ENCODE measurements at places on chromosomes 1 and 21.

DNA sequence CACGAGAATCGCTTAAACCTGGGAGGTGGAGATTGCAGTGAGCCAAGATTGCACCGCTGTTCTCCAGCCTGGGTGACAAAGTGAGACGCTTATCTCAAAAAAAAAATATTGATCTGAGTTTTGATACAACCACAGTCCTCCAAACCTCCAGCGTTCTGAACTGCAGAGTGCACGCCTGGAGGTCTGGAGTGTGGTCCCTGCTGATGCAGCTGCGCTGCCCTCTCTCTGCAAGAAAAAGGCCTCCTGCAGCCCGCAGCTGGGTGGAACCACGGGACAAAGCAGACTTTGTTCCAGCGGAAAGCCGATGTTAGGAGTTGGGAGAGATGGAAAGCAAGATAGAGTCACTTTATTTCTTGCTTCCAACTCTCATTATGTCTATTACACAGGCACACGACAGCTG is 144.9 kb upstream of the SOD1 start:
- no peak for DNase-seq

- DNase-seq = peak; percentile 57
Measured at GRCh38 chr21:27536319-27536718, 569.4 kb upstream of the ADAMTS5 start.

DNA sequence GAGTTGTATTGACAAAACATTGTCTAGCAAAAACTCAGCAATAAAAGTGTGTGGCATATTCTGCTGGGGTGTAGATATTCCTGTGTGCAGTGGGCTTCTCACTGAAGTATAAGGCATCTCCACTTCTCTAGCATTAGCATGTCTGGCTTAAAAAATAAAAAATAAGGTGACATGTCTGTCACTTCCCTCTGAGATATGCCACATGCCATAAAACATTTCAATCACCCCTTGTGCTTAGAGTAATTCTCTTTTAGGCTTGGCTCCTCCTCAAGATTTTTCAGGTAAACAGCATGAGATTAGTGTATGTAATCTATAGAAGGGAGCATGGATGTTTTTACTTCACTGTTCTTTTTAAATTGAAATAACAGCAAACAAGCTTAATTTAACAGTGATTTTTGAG is 194.4 kb upstream of the SNX7 start:
- no peak for DNase-seq

DNA sequence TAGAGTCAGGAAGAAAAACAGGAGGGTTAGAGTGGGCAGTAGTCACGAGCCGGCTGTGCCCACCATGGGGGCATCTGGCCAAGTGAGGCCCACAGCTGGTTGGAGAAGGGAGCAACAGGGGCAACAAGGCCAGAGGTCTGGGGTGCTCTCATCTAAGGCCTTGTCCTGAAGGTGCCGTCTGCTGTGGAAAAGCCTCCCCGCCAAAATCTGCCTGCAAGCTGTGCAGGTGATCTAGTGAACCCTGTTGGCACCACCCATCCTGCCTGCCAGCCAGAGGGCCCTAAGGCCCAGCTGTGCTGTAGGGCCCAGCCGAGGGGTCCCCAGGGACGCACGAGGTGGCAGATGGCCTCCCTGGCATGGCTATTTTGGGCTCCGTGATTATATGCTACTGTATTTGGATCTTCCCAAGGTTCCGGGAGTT is 51.3 kb downstream of the LGR6 start:
- no peak for DNase-seq

DNA sequence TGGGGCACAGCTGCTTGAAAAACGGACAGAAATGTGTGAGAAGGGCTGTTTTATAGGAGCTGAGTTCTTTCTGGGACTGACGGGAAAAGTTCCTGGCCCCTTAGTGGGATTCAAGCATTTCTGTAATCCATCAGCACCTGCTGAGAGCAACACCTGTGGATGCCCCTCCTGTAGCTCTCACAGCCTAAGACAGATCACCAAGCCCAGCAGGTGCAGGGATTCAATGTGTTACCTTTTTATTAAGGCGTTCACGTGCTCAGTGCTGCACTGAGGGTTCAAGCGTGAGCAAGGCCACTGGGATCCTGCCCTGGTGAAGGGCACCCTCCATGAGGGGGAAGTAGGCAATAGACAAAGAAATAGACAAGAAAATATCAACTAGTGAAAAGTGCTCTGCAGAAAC is 14.9 kb downstream of the OLFML2B start:
- no peak for DNase-seq

DNA sequence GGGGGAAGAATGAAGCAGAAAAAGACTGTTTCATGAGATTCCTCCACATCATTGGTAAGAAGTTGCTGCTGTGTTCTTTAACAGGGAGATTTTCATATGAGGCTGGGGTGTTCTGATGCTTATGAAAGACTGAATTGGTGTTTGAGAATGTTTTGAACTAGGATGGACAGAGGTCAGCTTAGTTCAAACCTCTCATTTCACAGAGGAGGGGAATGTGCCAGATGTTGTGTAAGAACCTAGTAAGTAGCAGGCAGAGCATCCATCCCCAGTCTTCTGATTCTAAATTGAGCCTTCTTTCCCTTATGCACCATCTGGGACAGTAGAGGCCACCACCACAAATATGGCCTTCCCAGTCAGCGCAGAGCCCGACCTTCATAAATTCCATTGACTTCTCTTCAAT is 43.7 kb downstream of the SAMD13 start:
- peak; percentile 57 for DNase-seq

- peak; percentile 86 for DNase-seq
Measured at GRCh38 chr1:26826261-26827105, at the start of gene ZDHHC18. Gene ZDHHC18, plus strand, starts transcription at chr1:26826688. Its CDS starts 117 bp downstream, at chr1:26826805.

DNA sequence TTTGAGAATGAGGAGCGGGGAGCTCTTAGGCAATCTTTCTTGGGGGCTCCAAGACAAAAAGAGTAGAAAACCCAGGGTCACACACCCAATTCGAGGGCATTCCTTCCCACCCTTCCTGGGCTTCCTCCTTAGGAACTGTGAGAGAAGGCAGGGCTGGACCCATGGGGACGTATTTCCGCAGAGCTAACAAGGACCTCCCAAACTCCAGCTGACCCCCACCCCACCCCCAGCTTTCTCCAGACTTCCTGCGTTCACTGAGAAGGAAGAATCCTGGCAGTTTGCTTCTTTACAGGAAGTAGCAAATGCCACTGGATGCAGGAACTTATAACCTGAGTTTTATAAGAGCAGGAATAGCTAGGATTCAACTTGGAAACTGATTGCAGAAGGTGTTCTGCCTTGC is 2.7 kb upstream of the LHX9 start:
- no peak for DNase-seq

GRCh38 chr1:105636052-105636451 is 1420.4 kb upstream of the PRMT6 start:
- no peak for DNase-seq

DNA sequence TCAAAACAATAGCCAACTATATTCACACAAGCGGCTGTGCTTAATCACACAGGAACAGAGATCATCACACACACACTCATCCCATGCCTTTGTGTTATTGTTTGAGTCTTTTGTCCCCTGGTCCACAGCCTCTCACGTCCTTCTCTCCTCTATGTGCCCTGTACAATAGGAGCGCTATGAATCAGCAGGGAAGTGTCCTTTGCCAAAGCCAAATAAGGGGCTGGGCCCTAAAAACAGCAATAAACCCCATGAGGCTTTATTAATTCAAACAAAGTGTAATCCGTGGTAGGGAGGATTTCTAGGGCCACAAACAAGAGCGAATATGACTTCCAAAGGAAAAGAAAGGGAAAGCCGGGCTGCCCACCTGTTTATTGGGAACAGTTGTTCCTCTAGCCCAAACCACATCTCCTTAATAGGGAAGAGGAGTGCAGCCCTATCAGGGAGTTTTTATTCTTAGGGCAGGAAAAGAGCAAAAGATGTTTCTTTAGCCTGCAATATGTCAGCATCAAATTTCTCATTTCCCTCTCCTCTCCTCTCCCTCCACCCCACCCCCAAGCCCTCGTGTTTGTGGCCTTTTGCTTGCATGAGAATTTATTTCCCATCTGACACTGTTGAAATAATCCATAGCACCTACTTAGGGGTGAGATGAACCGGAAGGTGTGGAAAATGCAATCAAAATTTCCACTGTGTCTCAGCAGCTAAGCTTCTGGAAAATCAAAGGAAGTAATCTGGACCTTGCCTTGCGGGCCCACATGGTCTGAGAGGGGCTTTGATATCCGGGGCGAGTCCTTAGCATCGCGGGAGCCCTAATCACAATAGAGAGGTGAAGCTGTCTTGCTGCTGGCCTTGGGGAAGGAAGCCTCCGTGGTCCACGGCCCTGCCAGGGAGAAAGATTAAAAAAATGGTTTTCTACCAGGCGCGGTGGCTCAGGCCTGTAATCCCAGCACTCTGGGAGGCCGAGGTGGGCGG is 45.3 kb upstream of the ITPKB start:
- DNase-seq = no peak

DNA sequence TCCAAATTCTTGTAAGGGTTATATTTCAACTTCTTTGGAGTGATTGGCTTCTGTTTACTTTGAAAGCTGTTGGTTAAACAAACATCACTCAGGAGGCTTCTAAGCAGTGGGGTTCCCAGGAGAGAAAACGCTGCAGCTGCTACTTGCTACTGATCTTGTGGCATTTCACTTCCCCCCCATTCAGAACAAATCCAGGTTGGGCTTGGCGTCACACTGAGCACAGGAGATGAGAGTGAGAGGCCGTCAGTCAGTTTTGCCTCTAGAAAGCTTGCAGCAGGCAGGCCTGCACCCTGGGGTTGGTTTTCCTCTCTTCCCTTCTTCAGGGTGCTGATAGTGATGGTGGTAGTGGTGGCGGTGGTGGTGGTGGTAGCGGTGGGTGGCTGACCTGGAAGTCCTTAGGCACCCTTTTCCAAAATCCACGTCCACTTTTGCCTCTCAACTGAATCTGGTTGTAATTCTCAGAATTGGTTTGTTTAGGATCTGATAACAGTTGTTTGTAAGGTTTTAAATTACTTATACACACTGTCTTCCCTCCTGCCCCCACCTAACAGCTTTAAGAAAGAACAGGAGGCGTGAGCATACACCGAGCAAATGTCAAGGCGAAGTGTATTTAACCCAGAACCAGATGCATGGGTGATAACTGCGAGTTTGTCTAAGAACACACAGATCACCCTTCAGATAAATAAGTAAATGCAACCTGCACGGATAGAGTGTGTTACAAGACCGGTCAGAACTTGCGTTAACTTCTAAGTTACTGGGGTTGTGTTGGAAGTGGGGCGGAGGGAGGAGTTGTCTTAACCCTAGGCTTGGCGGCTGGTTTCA is 3.2 kb upstream of the PROX1 start:
- no peak for DNase-seq

DNA sequence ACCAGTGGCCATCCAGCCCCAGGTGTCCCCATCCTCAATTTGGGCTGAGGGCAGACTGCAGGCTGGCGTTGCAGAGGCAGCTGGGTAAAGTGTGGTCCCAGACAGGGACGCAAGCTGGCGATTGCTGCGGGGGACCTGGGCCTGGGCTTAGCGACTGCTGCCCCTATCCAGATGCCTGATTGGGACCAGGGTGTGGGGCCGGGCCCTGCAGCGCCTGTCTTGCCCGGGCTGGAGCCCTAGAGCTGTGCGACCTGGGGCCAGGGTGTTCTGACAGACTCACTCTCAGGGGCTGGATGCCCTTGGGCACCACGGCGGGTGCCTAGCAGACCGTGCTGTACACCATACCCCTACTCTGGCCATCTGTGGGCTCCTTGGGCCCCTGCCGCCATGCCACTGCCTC is 16.2 kb upstream of the FAAP20 start:
- DNase-seq = no peak

DNA sequence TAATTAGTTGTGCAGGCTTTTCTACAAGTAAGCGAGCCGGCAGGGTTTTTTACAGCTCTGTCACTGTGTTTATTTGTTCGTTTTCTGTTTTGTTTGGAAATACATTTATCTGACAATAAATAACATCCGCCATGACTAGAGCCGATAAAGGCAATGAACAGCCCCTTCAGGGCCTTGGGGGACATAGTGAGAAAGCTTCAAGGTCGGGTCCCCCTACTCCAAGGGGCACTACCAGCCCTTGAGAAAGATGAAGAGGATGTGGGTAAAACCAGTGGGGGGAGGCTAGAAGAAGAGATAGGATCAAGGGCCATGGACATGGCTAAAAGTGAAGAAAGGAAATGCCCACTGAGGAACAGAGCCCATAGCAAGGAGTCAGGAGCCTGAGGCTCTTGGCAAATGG is 38.5 kb upstream of the CTTNBP2NL start:
- DNase-seq = no peak

GRCh38 chr1:18942340-18942739 is 14.1 kb downstream of the IFFO2 start:
- no peak for DNase-seq

- peak; percentile 94 for DNase-seq
Measured at GRCh38 chr1:161196521-161197451, 2.1 kb downstream of the ADAMTS4 start.

- DNase-seq = no peak
Measured at GRCh38 chr1:15014516-15014915, 139.0 kb upstream of the TMEM51 start.

DNA sequence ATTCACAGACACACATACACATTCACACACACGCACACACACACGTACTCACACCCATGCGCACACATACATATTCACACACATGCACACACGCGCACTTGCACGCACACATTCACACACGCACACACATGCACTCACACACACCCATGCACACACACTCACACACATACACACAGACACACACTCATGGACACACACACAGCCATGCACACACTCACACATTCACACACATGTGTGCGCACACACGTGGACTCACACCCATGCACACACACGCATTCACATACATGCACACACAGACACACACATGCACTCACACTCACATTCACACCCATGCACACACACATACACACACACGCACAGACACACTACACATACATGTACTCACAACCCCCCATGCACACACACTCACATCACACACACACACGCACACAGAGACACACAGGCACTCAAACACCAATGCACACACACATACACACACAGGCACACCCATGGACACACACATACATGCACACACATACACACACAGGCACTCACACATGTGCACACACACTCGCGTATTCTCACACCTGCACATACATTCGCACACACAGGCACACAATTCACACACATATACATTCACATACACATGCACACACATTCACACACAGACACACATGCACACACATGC is 589.1 kb downstream of the PTPRU start:
- no peak for DNase-seq

DNA sequence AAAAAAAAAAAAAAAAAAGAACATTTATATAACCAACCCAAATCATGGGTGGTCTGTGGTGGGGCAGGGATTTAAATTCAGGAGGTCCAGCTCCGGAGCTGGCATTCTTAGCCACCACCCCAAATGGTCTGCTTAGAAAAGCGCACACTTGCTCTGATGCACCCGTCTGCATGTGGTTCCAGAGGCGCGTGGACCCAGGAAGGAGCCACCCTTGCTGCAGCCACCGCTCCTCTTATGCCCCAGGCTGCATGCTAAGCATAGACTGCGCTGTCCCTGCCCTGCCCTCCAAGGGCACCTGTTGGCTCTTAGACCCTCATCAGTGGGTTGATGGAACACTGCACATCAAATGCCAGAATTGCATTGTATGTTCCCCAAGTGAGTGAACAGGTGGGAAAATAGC is 41.4 kb downstream of the ATP5PO start:
- DNase-seq = no peak

- peak; percentile 26 for DNase-seq
Measured at GRCh38 chr1:111789142-111789541, 33.4 kb downstream of the DDX20 start.

- DNase-seq = no peak
Measured at GRCh38 chr1:111653709-111654108, 34.1 kb downstream of the RAP1A start.

GRCh38 chr1:45411510-45411899 is 71.3 kb upstream of the MUTYH start:
- DNase-seq = no peak

GRCh38 chr21:30695956-30696355 is 22.6 kb downstream of the KRTAP21-3 start:
- DNase-seq = no peak
